ENCODE measurements at places on chromosomes 6 and 20.

DNA sequence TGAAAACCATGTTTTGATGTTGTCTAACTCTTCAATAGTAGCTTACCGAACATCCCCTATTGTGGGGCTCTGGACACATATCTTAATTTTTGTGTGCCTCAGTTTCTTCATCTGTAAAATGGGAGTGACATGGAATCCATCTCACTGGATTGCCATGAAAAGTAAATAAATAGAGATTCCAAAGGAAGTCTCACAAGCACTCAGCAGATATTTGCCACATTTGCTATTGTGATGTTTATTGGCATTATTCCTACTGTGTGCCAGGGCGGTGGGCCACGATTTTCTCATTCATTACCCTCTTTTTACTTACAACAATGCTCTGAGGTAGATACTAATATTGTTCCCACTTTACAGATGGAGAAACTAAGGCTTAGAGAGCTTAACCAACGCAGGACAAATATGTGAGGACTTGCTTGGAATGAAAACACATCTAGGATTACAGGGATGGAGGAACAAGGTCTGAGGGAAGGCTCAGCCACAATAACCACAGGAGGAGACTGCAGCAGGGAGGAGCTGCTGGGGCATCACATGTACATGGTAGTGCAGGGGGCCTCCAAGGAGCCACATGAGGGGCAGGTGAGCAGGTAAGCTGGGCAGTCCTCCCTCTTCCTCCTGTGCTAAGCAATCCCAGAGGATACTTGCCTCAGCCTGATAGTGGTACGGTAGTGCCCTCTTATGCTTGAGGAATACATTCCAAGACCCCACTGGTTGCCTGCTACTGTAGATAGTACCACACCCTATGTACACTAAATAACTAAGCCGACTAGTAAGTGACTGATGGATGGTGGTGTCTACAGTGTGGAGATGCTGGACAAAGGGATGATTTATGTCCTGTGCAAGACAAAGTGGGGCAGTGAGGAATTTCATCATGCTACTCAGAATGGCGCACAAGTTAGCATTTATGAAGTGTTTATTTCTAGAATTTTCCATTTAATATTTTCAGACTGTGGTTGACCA is 176.9 kb downstream of the FOXA2 start:
- DNase-seq = no peak

- DNase-seq = no peak
Observed at GRCh38 chr6:25961619-25962148, 918 bp upstream of the TRIM38 start.

DNA sequence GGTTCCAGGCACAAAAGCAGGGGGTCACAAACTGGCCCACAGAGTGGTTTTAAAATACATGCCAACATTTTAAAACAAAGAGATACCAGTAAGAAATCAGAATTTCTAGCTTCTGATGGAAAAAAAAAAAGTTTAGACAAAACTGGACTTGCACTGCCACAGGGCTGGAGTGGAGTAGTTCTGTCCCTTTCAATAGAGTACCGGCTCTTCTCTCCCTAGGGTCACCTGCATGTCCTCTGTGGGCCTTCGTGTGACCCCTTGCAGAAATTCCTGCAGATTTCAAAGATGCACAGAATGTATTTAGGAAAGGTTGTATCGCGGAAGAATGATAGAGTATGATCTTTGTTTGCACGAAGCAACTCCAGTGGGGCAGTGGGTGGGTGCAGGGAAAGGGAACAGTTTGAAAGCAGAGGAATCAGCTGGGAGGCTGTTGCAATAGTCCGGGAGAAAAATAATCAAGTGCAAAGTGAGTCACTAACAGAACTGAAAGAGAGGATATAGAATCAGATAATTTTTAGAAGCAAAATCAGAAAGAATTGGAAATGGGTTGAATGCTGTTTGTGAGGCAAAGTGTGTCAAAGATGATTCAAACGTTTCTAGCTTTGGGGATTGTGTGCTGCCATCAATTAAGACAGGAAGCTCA is 97.3 kb upstream of the STXBP5 start:
- no peak for DNase-seq

GRCh38 chr6:104718672-104719071 is 141.0 kb downstream of the HACE1 start:
- DNase-seq = no peak

DNA sequence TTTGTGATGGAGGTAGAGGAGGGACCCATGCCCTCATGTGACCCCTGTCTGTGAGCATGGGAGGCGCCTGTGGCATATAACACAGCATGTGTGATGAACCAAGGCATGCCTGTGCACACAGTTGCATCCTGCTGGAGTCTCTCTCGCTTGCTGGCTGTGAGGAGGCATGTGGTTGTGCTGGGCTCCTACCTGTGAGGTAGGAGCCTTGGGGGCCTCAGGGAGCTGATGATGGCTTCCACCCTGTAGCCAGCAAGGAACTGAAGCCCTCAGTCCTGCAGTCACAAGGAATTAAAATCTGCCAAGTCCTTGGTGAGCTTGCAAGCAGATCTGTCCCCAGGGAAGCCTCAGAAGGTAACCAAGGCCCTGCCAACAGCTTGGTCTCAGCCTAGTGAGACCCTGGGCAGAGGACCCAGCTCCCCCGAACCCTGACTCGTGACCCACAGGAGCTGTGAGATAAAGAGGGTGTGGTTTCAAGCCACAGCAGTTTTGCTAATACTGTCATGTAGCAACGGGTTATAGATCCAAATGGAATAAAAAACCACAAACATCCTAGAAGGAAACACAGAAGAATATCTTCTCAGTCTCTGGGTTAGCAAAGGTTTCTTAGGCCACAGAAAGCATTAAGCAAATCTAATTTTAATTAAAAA is 145.7 kb downstream of the WDR27 start:
- DNase-seq = no peak

DNA sequence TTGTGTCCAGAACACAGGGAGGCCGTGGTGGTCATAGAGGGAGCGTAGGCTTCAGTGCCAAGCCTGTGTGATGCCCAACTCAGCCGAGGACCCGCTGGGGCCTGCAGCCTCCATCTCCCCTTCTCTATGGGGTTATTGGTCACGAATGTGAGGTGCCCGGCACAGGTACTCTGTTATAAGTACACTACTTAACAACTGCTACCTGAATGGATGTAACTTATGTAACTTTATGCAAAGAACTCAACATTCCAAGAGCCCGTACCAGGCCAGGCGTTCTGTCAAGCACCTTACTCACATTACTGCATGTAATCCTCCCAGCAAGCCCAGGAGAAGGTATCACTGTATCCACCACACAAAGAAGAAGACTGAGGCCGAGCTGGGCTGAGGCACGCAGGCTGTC is 24.5 kb upstream of the TBXT start:
- DNase-seq = no peak

DNA sequence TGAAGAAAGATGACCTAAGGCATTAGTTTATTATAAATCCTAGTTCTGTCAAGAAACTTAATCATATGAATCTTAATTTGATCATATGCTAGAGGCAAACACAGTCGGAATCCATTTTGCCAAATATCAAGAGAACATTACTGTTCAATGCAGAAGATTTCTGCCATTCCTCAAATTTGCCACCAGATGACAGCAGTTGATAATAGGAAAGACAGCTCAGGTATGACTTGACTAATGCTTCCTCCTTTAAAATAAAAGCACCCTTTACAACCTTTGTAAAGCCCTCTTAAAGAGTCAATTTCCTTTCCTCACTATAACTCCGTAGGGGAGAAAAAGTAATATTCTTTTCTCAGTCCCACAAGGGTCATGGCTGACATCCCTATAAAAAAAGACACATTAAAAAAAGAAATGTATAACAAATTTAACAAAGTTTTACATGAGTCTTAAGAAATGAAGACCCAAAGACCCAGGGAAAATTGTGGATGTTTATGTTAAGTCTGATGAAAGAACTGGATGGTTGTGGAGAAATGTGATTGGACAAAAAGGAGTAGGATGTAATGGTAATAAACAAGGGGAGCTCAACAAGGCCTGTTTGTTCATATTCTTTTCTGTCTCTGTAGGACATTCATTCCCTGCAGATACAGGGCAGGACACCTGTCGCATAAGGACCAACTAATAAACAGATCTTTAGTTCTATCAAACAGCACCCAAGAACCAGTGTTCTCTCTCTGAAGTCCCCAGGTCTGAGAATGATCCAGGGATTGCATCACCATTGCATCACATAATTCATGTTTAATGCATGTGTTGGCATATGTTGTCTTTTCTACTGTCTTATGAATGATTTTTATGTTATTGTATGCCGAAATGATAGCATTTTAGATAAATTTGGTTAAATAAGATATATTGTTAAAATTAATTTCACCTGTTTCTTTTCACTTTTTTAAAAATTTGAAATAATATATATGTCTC is 23.0 kb upstream of the IL17A start:
- peak; percentile 46 for DNase-seq

DNA sequence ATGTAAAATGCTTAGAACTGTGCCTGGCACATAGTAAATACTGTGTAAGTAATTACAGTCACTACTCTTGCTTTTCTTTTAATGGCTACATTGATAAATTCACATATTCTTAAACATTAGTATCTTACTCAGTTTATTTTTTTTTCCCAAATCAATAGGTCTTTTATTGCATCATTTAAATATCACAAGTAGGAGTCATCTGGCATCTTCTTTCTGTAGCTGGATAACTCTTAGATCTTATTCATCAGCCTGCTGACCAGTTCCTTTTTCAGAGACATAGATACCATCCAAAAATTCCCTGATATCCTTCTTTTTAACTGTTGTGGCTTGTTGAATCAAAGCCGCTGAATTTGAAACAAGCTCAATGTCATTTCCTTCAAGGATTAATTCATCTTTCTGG is 20.0 kb upstream of the PHF3 start:
- no peak for DNase-seq

- no peak for DNase-seq
Observed at GRCh38 chr20:24827603-24828295, 121.3 kb upstream of the CST7 start.

DNA sequence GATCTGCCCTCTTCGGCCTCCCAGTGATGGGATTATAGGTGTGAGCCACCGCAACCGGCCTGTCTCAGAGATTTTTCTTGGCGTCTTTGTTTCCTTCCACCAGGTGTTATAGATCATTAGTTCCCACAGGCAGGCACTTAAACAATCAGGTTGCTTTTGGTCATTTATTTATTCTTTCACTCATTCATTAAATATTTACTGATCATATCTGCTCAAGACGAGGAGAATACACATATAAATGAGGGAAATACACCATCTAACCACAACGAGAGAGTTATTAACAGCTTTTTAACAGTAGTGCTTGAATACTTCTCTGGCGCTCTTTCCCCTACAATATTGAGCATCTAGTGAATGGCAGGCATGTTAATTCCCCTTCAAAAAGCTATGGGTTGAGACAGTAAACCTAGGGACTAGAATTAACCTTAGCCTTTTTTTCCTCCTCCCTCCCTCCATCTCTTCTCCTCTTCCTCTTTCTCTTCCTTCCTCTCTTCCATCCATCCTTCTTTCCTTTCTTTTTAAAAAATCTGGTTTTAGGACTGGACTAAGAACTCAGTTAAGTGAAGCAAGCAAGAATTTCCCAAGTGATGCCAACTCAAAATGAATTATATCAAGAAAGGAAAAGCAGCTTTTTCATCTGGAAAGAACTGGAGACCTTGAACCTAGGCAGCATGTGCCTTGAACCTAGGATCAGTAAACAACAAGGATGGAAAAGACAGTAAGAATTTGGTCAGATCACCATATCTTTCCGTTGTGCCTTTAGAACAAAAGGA is 41.1 kb upstream of the RFPL4B start:
- no peak for DNase-seq

DNA sequence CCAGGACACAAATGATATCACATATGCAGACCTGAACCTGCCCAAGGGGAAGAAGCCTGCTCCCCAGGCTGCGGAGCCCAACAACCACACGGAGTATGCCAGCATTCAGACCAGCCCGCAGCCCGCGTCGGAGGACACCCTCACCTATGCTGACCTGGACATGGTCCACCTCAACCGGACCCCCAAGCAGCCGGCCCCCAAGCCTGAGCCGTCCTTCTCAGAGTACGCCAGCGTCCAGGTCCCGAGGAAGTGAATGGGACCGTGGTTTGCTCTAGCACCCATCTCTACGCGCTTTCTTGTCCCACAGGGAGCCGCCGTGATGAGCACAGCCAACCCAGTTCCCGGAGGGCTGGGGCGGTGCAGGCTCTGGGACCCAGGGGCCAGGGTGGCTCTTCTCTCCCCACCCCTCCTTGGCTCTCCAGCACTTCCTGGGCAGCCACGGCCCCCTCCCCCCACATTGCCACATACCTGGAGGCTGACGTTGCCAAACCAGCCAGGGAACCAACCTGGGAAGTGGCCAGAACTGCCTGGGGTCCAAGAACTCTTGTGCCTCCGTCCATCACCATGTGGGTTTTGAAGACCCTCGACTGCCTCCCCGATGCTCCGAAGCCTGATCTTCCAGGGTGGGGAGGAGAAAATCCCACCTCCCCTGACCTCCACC is 42.2 kb downstream of the SIRPA start:
- no peak for DNase-seq

DNA sequence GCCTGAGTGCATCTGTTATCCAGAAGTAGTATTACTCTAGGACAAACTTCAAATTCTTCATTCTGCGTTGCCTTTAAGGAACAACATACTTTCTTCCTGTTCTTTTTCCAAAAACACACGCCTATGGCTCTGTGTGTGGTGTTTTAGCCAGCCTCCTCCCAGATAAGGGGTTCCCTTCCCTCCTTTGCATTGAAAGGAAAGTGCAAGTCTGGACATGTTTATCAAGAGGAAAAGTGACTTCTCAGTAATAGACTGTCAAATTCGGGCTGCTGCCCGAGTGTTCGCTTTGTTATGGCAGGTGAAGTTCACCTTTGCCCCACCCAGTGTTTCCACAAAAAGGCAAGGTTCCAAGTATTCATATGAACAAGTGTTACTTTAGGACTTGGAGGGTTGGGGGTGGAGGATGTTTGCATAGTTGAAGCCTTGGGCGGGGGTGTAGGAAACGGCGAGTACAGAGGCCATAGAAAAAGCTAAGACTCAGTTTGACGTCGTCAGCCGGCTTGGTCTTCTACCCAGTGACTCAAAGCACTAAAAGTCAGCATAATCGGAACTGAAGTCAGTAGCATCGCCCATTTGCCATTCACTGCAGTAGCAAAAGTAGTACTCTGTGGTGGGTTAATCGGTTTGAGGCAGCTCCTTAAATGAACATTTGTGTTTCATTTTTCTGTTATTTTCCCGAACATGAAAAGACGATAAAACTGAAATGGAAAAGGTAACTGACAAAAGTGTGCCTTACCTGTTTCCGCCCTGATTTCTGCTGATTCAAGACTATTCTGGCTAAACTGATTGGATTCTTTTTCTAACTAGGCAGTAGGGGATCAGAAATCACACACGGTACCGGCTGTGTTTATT is 12.5 kb downstream of the PRDM1 start:
- no peak for DNase-seq

DNA sequence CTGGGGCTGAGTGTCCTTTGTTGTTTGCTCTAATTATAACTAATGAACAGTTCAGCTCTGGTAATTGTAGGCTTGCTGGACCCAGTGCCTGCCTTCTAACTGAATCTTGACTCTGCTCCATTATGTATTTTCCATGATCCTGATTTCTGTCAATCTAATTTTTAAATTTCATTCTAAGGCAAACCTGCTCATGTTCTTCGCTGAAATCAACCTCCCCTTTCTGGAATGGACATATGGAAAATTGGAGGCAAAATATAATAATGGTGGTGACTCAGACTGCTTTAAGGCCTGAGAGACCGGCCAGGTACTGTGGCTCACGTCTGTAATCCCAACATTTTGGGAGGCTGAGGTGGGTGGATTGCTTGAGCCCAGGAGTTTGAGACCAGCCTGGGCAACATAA is 182.7 kb upstream of the AKAP12 start:
- DNase-seq = no peak

GRCh38 chr6:13372688-13373487 is 44.6 kb upstream of the TBC1D7 start:
- DNase-seq = no peak

- DNase-seq = no peak
Observed at GRCh38 chr6:109340811-109341210, 41.5 kb downstream of the CD164 start.
